Suppressor macrophage treated with lipopolysaccharide for 4 hours (primary cell): ENCODE measurements at places on chromosomes 5 and 9.

- no peak for DNase-seq
Measured at GRCh38 chr9:133618726-133619125, 9.5 kb upstream of the FAM163B start.

DNA sequence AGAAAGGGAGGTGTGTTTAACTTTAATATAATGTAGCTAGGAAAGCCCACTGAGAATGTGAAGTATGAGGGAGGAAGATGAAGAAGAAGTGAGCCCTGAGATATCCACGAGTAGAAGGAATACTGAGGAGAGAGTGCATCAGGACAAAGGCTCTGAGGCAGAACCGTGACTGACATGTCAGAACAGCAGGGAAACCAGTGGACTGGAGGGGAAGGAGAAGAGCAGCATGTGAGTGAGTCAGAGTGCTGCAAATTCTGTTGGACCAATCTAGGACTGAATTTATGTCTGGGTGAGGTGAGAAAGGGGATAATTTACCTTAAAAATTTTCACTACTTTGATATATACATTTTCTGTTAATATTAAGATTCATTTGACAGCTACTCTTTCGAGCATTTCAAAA, 110.3 kb downstream of the ST8SIA4 start:
- DNase-seq: no peak

GRCh38 chr9:2697492-2697891, 19.8 kb upstream of the KCNV2 start:
- DNase-seq: no peak

- no peak for DNase-seq
Measured at GRCh38 chr9:128764361-128764760, 7.4 kb downstream of the ZER1 start.

GRCh38 chr5:71903808-71904207, 184.7 kb downstream of the CARTPT start:
- DNase-seq: no peak

GRCh38 chr9:4814913-4815312, 22.2 kb downstream of the RCL1 start:
- DNase-seq: no peak

DNA sequence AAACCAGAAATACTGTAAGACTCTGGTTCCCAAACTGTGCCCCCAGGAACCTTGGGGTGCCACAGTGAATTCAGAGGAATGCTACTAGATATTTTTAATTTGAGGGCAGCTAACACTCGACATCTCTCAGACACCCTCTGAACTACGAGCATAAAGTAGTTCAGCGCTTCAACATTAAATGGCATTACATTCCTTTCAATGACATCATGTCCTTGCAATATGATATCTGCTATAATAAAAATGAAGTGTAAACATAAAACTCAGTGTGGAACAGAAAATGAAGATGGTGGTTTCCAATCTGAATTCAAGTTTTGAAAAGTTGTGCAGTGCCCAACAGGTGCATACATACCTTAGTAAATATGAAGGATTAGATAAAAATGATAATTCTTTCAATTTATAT, 116.1 kb downstream of the LPAR1 start:
- no peak for DNase-seq

- no peak for DNase-seq
Measured at GRCh38 chr9:116899337-116900006, 212.4 kb downstream of the TRIM32 start.

- no peak for DNase-seq
Measured at GRCh38 chr9:133509179-133510083, 15.3 kb downstream of the MYMK start.

DNA sequence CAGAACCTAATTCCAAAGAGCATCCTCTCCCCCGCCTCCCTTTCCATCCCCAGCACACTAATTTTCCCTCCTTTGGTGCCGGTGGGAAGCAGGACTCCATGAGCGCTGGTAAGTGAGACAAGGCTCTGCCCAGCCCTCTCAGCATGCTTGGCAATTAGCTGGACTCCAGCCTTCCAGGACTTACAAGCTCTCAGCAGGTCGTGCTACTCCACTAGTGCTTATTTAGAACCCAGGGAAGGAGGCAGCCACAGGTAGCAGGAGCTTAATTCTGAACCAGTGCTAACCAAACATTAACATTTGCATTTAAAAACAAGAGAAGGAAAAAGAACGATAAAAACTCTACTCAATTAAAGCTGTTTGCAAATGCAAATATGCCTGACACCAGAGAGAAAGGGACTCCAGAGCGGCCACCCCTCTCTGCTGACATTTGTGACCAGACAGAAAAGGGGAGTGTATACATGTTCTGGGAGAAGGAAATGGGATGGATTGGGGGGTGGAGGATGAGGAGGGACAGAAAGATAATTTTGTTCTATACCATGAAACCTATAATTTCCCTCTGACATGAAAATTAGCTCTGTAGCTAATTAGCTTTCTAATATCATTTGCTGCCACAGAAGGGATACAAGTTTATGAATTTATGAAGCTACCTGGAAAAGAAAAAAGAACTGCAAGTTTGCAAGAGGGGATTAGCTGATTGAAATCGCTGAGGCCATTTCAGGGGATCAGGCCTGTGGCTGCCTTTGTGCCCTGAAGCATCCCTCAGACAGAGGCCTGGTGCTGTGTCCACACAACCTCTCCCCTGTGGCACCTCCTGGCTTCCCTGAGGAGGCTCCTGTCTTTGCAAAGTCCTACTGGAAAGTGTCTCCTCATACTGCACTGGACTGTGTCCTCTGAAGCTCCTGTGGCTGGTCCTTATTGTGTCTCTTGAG, 266.3 kb downstream of the SEC61B start:
- no peak for DNase-seq

DNA sequence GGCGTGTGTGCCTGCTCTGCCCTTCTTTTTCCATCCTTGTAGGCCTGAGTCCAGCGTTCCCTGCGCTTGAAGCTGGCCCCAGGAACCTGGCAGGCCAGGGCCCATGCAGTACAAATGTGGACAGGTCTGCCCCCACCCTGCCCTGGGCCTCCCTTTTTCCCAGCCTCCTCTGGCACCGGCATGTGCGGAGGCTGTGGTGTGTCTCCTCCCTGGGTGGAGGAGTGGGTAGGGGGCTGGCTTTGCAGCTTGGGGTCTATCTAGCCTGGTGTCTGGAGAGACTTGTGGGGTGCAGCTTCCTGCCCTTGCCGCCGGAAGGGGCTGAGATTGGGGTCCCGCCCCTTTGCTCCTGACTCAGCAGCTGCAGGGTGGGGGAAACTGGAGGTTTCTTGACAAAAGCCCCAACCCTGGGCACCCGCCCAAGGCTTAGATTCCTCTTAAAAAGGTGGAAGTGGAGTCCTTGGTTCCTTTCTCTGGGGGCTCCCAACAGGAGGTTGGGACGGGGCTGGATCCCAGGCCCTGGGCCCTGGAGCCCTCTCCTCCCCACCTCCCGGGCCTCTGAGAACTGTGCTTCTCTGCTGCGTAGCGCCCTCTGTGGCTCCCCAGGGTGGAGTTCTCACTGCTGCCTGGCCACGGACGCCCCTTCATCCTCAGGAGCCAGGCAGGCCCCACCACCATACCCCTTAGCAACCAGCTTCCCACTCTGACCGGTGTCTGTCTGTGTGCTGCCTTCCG, 18.0 kb downstream of the RXRA start:
- DNase-seq: peak; percentile 59

DNA sequence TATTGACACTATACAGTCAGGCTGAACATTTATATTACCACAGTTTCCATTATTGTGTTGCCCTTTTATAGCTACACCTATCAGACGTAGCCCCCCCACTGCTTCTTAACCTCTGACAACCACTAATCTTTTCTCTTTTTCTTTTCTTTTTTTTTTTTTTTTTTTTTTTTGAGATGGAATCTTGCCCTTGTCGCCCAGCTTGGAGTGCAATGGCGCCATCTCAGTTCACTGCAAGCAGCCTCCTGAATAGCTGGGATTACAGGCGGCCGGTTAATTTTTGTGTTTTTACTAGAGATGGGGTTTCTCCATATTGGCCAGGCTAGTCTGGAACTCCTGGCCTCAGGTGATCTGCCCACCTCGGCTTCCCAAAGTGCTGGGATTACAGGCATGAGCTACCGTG, 75.4 kb downstream of the UHRF2 start:
- no peak for DNase-seq

DNA sequence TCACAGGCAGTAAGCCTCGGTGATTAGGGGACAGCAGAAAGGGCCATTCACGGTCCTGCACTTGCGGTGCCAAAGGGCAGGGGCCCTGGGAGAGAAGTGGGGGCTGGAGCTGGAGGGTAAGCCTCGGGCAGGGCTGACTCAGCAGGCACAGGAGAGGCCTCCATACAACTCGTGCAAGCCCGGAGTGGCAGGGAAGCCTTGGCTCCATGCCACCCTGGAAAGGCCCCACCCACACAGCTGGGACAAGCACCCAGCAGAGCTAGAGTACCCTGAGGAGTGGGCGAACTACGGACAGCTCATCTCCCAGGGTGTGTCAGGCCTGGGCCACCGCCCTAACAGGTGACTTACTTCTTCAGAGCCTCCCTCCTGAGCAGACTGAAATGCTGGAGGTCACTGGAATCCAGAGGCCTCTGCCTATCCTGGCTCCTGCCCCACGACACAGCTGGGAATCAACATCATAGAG, 5.6 kb upstream of the CAMK2A start:
- DNase-seq: peak; percentile 72

DNA sequence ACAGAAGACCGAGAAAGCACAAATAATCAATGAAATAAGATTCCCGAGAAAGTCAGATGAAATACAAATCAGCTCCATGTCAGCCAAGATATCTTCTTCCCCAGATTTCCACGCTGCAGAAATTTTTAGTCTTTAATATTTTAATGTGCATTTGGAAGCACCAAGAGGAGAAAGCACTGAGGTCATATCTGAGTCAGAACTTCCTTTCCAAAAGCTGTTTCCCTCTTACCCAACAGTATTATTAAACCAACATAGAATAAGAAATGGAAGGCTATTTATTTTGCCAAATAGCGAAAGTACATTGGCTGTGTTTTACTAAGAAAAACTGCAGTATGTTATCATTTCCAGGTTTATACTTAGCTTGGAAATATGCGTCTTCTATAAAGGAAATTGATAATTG, 772.1 kb upstream of the CDH9 start:
- no peak for DNase-seq

DNA sequence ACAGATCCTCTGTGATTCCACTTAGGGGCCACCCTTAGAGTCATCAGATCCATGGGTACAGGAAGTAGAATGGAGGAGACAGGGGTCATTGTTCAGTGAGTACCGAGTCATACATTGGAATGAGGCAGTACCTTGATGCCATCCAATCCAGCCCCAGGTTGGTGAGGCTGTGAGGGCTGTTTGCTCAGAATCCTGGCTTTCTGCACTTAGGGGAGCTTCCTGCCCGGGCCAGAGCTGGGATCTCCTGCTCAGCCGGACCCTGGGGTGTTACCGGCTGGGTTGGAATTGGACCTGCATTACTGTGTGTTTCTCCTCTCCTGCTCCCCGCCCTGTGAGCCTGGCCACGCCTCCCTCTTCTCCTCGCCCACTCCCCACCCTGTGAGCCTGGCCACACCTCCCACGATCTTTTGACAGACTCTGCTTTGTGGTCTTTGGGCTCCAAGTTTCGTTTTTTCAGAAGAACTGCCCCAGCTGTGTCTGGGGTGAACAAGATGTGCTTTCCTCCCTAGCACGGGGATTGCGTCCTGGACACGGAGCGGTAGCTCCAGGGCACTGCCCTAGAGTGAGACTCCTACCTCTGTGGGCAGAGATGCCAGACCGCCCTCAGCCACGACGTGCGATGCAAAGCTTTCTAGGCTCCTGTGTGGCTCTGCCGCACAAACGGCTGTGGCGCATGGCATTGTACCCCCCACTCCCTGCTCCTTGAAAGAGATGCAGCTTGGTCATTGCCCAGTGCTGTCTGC, 15.4 kb downstream of the TRAF2 start:
- DNase-seq: peak; percentile 65
